Activated CD4-positive, alpha-beta memory T cell treated with anti-CD3 and anti-CD28 coated beads for 36 hours (primary cell): ENCODE measurements at places on chromosomes 16 and 17. TPM values are rescaled to one million over a fixed set of nuclear protein-coding genes. Genes with fewer than 3 reads are reported as not detected.

DNA sequence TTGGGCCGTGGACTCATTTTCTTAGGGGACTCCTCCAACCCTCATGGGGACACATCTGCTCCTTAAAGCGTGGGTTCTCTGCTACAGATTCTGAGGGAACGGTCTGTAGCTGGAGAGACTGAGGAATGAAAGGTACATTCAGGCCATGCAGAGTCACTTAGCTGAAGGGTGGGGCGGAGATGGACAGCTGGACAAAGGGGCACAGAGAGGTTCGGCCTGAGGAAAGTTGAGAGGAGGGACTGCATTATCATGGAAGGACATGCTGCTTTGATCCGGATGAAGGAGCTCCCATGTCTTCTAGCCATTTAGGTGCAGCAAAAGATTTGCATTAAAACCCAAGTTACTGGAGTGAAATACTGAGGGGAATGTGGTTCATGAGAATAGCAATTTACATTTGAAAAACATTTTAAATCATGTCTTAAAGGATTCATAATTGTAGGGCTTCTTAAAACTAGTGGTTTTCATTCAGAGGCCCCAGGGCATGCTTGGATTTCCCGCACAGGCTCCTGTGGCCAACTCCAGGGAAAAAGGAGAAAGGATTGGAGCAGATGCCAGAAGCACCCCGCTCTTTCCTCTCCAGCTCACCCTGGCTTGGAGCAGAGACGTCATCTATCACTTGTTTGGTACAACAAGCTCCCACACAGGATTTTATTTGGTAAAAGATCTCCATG is 54.2 kb downstream of the CDRT4 start:
- DNase-seq = no peak

DNA sequence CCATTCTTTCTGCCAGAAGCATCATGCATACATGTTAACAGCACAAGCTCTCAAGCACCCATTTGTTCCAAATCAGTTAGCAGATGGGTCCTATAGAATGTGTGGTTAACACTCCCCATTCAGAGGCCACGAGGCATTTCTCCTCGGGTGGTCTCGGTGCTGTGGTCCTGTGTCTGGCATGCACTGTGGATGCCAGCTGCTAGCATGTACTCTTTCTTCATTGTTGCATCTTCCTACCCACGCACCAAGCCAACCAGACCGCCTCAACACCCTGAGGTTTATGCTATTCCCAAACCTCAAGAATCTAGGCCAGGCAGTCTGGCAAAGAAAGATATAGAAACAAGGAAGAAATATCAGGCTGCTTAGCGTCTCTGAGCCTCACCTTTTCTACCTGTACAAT is 27.8 kb upstream of the MRTFB start:
- DNase-seq = no peak

The UMOD gene
- total RNA-seq = not detected

DNA sequence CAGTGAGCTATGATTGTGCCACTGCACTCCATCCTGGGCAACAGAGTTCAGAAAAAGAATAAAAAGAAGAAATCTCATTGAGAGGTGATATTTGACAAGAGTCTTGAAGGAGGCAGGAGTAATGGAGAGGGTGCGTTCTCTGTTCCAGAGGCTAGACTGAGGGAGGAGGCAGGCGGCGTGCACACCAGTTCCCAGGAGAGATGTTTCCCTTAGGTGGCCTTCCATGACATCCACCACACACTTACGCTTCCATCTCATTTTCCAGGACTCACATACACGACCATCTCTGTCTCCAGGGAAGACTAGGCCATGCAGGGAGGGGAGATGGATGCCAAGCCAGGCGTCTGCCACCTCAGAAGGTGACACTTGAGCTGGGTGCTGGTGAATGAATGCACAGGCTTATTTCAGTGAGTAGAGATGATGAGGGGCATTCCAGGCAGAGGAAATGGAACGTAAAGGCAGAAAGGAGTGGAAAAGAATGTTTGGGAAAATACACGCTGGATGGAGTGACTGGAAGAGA is 25.3 kb upstream of the N4BP1 start:
- DNase-seq = no peak

The NLRC3 gene
- 28.4 TPM for total RNA-seq

DNA sequence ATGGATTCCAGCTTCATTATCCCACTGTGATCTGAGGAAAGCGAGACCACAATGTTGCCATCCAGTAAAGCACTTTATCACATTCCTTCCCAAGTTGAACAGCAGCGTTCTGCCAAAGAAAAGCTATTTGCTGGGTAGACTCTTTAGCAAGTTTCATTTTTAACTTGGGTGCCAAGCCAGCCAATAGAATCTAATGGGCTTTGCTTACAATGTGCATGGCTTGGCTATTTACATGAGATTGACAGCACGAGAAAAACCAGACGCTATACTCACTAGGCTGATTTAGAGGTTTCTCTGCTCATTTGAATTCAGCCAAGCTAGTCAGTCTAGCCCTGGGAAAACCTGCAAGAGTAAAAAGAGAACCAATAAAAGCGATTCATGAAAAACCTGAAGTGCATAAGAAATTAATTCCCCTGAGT is 108.9 kb downstream of the CDH13 start:
- DNase-seq = no peak
